ENCODE measurements at places on chromosomes 7 and 10. TPM values are rescaled to one million over a fixed set of nuclear protein-coding genes. Genes with fewer than 3 reads are reported as not detected.

Gene PKD2L1
- not detected for total RNA-seq

DNA sequence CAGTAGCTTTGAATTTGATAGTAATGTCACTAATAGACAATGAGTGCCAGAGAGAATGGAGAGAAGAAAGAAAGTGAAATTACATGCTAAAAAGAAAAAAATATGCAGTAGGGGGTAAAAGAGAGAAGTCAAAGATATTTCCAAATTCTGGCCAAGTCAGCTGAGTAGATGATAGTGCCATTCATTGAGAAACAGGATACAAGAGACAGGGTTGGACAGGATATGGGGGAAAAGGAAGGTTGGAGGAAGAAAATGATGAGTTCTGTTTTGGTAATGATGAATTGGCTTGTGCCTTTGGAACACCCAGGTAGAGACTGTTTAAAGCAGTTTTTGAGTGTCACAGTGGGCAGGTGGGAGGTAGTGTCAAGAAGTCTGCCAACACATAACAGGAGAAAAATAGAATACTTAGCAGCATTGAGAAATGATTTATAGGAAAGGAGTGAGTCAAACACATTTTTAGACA lies 78.3 kb downstream of the LRRC17 start:
- no peaks in the 10 kb centered on the region for H3K27me3 ChIP-seq
- H3K4me1 ChIP-seq = peaks cover 18% of the 10 kb centered on the region
- H3K4me3 ChIP-seq = no peak overlapping the region
- peak overlapping the region; percentile 42 for H3K27ac ChIP-seq

DNA sequence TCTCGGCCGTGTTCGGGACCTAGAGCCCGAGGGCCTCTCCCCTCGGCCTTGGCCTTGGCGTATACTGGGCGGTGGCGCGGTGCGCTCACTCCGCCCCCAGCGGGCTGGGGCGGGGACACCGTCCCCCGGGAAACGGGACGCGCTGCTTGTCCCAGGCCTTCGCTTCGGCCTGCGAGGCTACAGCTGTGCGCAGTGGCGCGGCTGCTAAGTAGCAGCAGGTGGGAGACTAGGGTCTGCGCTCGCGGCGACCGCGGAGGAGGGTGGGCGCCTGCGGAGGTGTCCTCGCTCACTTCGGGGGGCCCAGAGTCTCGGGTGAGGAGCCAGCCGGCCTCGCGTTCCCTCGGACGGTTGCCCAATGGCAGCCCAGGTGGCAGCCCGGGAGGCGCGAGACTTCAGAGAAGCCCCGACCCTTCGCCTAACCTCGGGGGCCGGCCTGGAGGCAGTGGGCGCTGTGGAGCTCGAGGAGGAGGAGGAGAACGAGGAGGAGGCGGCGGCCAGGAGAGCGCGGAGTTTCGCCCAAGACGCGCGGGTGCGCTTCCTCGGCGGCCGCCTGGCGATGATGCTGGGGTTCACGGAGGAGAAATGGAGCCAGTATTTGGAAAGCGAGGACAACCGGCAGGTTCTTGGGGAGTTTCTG lies at the start of gene DNAH11:
DNAH11 (plus strand) TSS at position 149 of the 637 bp plus-strand sequence; CDS start at position 356, 207 bp downstream.
- H3K27me3 ChIP-seq = peaks cover 2% of the 10 kb centered on the region
- peak within 1 kb of the TSS; percentile 40 for H3K4me3 ChIP-seq
- H3K4me1 ChIP-seq = peaks cover 2% of the 10 kb centered on the region
- H3K36me3 ChIP-seq = no peaks in the 10 kb centered on the region

GRCh38 chr7:135480966-135481597 lies 28.8 kb downstream of the CNOT4 start:
- H3K27me3 ChIP-seq = no peaks in the 10 kb centered on the region
- H3K4me1 ChIP-seq = no peaks in the 10 kb centered on the region
- no peaks in the 10 kb centered on the region for H3K36me3 ChIP-seq
- no peak overlapping the region for H3K27ac ChIP-seq
- no peak for DNase-seq

- H3K36me3 ChIP-seq = no peaks in the 10 kb centered on the region
- DNase-seq = no peak
- no peak overlapping the region for H3K4me3 ChIP-seq
- no peak overlapping the region for H3K27ac ChIP-seq
- no peaks in the 10 kb centered on the region for H3K27me3 ChIP-seq
Measured at GRCh38 chr7:91149341-91150246, 114.6 kb upstream of the FZD1 start.

- no peak overlapping the region for H3K4me3 ChIP-seq
- H3K27ac ChIP-seq = peak overlapping the region; percentile 43
- no peaks in the 10 kb centered on the region for H3K36me3 ChIP-seq
- no peak for DNase-seq
- H3K4me1 ChIP-seq = peaks cover 4% of the 10 kb centered on the region
- H3K27me3 ChIP-seq = no peaks in the 10 kb centered on the region
Measured at GRCh38 chr7:23003505-23004246, 10.3 kb downstream of the HYCC1 start.
